ENCODE measurements at places on chromosomes 2 and 18.
A peak's percentile ranks its signal among the peaks of the same experiment; 100 is the strongest.

DNA sequence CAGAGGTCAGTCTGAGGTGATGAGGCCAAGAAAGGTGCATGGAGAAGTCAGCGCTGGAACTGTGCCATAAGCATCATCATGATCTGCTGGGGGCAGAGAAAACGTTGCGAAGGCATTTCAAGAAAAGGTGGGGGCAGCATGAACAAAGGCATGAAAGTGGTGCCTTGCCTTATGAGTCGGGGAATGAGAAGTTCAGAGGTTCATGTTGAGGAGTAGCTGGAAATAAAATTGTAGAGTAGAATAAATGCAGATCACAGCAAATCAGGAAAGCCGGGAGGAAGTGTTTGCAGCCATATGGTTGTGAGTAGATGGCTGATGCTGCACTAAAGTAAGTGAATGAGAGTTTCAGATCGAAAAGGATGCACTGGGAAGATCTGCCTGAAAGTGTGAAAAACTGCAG, 72.1 kb upstream of the ARL5A start:
- DNase-seq = no peak

GRCh38 chr2:100584816-100585215, 22.0 kb downstream of the PDCL3 start:
- DNase-seq = no peak

- no peak for DNase-seq
Observed at GRCh38 chr18:57805117-57805516, 2.0 kb upstream of the ATP8B1 start.

DNA sequence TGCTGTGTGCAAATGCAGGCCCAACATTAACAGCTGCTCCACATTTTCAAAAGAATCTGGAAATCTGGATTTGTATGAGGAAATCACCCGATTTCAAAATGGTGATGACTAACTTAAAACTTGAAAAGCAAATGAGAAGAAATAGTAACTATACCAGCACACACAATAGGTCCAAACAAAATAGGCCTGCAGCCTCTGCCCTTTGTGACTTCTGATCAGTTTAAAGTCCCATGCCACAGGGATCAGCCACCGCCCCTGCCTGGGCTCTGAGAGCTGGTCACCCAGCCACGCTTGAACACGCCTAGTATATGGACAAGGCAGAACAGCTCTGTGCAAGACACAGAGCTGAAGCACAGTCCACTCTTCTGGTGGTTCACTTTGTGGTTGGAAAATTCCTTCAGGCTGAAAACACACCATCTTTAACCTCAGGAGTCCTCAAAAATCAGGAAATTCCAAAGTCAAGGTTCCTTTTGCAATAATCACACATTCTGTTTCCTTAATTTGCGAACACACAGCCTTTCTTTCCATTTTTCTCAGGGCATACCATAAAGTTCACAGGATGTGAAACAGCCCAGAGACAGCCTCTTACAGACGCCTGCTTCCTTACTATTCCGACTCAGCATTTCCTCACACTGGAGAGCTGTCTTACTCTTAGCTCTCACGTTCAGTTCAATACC, 150.1 kb upstream of the RIOK3 start:
- no peak for DNase-seq

- DNase-seq = no peak
Observed at GRCh38 chr18:54086863-54087262, 137.6 kb downstream of the MBD2 start.

DNA sequence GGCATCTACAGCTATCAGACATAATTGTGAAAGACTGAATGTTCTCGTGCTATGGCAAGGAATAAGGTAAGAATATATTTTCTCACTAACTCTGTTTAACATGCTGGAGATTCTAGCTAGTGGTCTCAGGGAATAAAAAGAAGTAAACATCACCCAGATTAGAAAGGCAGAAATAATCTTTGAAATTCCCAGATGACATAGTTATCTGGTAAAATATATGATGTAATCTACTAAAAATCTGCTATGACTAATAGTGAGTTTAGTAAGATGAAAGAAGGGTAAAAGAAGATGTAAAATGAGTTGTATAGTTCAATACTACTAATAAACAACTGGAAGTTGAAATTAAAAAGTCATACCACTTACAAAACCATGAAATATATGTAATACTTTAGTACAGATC, 134.2 kb downstream of the DSC3 start:
- no peak for DNase-seq

DNA sequence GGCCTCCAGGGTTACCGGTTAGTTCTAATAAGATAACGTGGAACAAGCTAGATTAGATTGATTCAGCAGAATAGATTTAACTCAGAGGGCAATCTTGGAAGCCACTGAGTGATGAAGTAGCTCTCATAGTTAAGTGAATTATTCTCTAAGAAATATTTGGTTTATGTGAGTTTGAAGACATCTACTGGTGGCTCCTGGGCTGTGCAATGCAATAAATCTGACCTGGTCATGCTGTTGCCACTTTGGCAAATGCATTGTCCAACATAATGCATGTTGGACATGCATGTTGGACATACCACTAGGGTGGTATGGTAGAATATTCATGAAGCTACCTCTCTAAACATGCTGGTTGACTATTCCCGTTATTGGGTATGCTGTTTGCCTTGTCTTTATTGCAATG, 493.7 kb upstream of the VRK2 start:
- no peak for DNase-seq

DNA sequence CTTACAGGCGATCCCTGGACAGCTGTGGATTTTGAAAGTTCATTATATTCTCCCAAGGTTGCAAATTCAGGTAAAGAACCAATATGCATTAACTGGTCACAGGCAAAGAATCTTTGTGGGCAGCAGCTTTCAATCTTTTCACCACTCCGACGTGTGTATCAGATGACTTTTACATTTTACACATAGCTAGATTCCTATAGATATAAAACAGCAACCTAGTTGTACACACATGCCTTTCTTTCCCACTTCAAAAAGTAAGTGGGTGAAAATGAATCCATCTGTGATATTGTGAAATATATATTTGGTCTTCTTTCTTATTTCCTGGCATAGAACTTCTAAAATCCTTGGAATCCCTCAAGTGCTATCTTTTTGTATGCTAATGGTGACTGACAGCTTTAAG, 72.5 kb downstream of the SCG2 start:
- DNase-seq = no peak

GRCh38 chr2:198100346-198100745, 296.0 kb downstream of the PLCL1 start:
- no peak for DNase-seq

DNA sequence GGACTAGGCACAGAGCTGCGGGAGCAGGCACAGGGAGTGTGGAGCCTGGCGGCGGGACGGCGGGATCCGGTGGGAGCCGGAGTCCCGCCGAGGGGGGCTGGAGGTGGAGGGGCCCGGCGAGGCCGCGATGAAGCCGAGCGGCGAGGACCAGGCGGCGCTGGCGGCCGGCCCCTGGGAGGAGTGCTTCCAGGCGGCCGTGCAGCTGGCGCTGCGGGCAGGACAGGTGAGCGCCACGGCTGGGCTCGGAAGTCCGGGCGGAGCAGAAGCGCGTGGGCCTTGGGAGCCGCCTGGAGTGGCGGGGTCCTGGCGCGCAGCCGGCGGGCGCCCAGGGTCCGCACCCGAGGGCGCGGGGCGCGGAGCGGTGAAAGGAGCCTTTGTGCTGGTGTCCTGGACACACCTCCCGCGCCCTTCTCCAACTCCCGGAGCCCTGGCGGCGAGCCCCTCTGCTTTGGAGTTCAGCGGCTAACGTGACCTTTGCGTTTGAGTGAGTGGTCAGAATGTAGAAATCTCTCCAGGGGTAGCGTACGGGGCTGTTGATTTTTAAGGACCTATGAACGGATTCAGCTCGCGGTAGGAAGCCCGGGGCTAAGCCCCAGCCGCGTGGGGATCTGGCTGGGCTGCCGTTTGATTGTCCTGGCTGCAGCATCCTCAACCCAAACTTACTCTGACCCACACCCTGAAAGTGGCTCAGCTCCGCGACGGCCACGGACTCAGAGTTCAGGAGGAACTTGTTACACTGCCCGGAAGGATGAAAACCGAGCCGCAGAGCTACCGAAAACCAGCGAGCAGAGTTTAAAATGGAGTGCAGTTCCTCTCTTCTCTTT, 448 bp downstream of the IMPA2 start:
- peak; percentile 2 for DNase-seq

DNA sequence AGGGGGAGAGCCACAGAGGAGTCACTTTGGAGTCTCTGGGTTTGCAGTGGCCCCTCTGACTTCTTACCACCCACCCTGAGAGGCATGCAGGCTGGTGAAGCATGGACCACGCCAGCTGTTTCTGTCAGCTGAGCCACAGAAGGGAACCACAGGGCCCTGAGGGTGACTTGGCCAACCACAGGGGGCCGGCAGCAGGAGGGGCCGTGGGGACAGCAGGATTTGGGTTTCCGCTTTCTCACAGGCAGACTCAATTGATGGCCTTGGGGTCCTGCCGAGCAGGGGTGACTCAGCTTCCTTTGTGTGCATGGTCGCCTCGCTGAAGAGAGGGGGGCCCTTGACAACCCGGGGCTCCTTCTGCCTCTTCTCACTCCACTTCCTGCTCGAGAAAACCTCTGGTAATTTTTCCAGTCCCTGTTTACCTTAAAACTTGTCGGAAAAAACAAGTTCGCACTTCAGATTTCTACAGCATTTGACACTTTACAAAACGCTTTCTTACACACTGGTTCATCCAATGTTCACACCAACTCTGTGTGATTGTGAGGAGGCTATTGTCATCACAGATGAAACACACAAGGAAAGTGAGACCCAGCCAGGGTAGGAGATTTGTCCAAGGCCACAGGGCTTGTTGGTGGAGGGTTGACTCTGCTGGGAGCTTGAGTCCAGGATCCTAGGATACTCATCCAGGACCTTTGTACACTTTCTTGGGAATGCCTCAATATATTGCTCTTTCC, 311.2 kb downstream of the LPIN1 start:
- DNase-seq = peak; percentile 12

DNA sequence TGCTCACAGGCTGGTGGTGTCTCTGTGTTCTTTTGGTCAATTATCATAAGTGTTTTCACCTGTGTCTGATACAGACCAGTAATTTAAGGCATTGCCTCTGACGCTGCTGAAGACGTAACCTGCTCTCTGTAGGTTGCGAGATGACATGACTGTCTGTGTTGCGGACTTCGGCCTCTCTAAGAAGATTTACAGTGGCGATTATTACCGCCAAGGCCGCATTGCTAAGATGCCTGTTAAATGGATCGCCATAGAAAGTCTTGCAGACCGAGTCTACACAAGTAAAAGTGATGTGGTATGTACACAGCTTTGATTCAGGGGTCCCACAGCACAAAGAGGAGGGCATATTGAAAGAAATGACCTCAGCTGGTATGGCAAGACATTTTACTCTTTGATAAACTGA, 33.8 kb upstream of the TMEM87B start:
- no peak for DNase-seq

DNA sequence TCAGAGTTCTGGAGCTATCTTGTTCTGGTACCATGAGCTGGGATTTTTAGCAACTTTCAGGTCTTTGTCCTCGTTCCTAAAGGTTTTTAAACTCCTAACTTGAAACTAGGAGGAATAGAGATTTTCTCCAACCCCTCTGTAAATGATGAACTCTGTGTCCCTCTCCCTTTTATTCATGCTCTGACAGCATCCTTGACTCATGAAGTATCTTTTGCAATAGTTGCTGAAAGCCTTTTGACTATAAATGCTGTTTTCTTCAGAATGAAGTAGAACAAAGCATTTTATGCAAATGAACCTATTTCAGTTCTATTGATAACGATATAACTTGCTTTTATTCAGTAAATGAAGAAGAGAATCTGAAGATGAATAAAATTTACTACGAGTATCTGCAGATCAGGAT, 17.0 kb upstream of the MAPRE2 start:
- DNase-seq = no peak

DNA sequence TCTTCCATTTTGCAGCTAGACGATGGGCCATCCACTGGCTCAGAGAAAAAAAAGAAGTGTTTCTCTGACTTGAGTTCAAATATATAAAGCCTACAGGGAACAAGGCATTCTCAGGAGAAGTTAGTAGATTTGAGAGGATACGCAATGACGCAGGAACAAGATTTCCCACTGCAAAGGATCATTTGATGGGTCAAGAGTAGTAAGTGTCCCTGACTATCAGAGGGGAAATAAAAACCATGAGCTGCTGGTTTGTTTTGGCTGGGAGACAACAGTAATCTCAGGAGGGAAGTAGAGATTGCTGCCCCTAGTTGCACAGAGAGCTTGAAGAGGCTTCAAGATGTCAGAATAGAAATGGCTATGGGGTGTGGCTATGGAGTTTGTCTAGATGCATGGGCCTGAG, 22.3 kb upstream of the MYO1B start:
- DNase-seq = no peak

- DNase-seq = no peak
Observed at GRCh38 chr2:126877041-126877440, 21.6 kb upstream of the TEX51 start.

- DNase-seq = no peak
Observed at GRCh38 chr18:60249388-60249787, 123.2 kb downstream of the MC4R start.

DNA sequence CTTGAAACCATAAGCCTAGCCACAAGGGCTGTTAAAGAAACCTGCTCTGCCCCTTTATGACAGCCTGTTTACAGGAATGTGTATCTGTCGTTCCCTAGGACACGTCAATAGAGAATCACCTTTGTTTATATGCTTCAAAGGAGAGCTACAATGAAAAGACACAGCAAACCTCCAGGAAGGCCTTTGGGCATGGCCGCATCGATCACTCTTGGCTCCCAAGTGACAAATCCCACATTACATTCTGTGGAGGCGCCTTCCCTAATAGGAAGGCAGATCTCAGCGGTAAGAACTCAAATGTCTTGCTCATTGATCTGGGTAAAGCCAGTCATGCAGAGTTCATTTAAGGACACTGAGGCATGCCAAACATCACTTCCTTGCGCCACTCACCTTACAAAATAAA, 26.5 kb downstream of the KIAA2012 start:
- no peak for DNase-seq

- DNase-seq = no peak
Observed at GRCh38 chr18:60746491-60746890, 373.9 kb upstream of the MC4R start.

- no peak for DNase-seq
Observed at GRCh38 chr18:61470031-61470674, 136.9 kb downstream of the CDH20 start.

GRCh38 chr2:202608142-202608852, 26.5 kb upstream of the FAM117B start:
- no peak for DNase-seq

GRCh38 chr18:42176599-42176998, 221.6 kb downstream of the PIK3C3 start:
- no peak for DNase-seq

All from stimulated activated CD8-positive, alpha-beta memory T cell treated with anti-CD3 and anti-CD28 coated beads, Interleukin-15, amount 100 ng/mL, for 24 hours (primary cell).